ENCODE measurements at places on chromosomes 3 and 15.

DNA sequence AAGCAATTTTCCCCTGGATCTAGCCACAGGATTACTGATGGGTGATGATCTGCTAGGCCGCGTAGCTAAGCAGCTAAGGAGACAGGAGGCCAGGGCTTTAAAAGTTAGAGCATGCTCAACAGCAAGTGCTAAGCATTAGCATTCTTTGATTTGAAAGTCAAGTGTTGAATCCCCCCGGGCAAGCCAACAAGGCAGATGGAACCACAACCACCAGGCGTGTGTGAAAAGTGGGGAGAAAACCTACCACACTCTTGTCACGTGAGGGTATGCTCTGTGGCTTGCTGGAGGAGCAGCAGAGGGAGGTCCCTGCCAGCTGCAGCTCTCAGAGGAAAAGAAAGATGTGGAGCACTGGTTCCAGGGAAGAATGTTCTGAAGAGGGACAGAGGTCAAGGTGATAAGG is 20.9 kb downstream of the SLC51A start:
- H3K4me3 ChIP-seq: no peak overlapping the region
- H3K27me3 ChIP-seq: no peaks in the 10 kb centered on the region
- no peak overlapping the region for H3K27ac ChIP-seq
- peaks cover 5% of the 10 kb centered on the region for H3K36me3 ChIP-seq
- H3K4me1 ChIP-seq: peaks cover 3% of the 10 kb centered on the region
- DNase-seq: no peak

- DNase-seq: no peak
- no peaks in the 10 kb centered on the region for H3K4me1 ChIP-seq
- no peak overlapping the region for H3K4me3 ChIP-seq
- H3K27ac ChIP-seq: no peak overlapping the region
- H3K27me3 ChIP-seq: no peaks in the 10 kb centered on the region
- H3K36me3 ChIP-seq: no peaks in the 10 kb centered on the region
These were observed 32.1 kb downstream of the CLDN18 start for GRCh38 chr3:138042043-138042442.

GRCh38 chr3:66039590-66039887 is 821 bp upstream of the MAGI1 start:
- peak overlapping the region; percentile 82 for H3K4me3 ChIP-seq
- peak overlapping the region; percentile 15 for H3K27ac ChIP-seq
- H3K4me1 ChIP-seq: peaks cover 5% of the 10 kb centered on the region
- H3K36me3 ChIP-seq: no peaks in the 10 kb centered on the region
- DNase-seq: no peak

- no peak overlapping the region for H3K27ac ChIP-seq
- H3K27me3 ChIP-seq: no peaks in the 10 kb centered on the region
- H3K4me1 ChIP-seq: no peaks in the 10 kb centered on the region
- no peak overlapping the region for H3K4me3 ChIP-seq
- no peaks in the 10 kb centered on the region for H3K36me3 ChIP-seq
These were observed 8.2 kb upstream of the TMEM62 start for GRCh38 chr15:43125100-43125661.

DNA sequence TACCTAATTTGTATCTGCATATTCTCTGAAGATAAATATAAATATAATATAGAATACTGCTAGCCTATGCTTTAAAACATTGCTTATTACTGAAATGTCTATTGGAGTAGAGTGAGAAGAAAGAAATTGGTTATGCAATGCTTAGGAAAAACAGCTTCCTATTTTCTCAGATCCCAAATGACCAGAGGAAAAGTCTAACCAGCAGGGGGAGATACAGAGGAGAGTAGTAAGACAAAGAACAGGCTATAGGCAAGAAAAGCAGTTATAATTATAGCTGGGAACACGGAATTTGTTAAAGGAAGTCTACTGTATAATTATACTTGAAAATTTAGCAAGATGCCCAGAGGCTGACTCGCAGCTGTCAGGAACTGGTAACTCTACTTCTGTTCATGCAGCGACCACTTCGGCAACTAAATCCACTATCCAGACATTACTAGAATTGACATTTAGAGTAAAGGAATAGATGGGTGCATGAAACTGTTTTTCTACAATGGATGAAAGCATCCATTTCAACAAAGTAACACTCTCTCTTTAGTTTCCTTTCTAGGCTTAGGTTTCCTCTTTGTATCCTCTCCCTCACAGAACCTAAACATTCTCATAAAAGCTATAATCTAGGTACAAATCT is 97.2 kb downstream of the TBC1D5 start:
- H3K4me1 ChIP-seq: no peaks in the 10 kb centered on the region
- no peaks in the 10 kb centered on the region for H3K27me3 ChIP-seq
- peak; percentile 69 for DNase-seq
- H3K36me3 ChIP-seq: no peaks in the 10 kb centered on the region
